Uterine smooth muscle cell (primary cell): ENCODE measurements at places on chromosomes 13 and 19. TPM values are rescaled to one million over a fixed set of nuclear protein-coding genes. Genes with fewer than 3 reads are reported as not detected.

The ZNF540 gene
- total RNA-seq = 0.11 and 0.50 TPM in 2 replicates

The ZNF486 gene
- 7.2 and 8.7 TPM in 2 replicates for total RNA-seq

The KLK2 gene
- total RNA-seq = 0.22 TPM in 1 of 2 replicates, not detected in the other

The FOXA3 gene
- total RNA-seq = not detected in 2 replicates

The NKPD1 gene
- total RNA-seq = 0.12 and 0.44 TPM in 2 replicates

The ZNF480 gene
- 4.5 and 6.0 TPM in 2 replicates for total RNA-seq

The RASL11A gene
- 12.9 and 18.8 TPM in 2 replicates for total RNA-seq

The OR7A5 gene
- total RNA-seq = not detected in 2 replicates

The PNMA8A gene
- total RNA-seq = 4.3 and 13.0 TPM in 2 replicates

The HIPK4 gene
- 0.33 TPM in 1 of 2 replicates, not detected in the other for total RNA-seq

The SIGLECL1 gene
- total RNA-seq = not detected in 2 replicates

The GPR12 gene
- not detected in 2 replicates for total RNA-seq

The GARIN5B gene
- total RNA-seq = not detected in 2 replicates

The KLK10 gene
- total RNA-seq = not detected in 2 replicates

The ZNF382 gene
- total RNA-seq = 6.8 and 9.6 TPM in 2 replicates

The TMEM255B gene
- total RNA-seq = 1.3 and 3.4 TPM in 2 replicates

The B9D2 gene
- 4.7 and 5.9 TPM in 2 replicates for total RNA-seq

The SULT2A1 gene
- not detected in 2 replicates for total RNA-seq

The ZNF441 gene
- total RNA-seq = 13.0 and 16.4 TPM in 2 replicates

The ZNF91 gene
- 11.3 and 18.6 TPM in 2 replicates for total RNA-seq

The C1QTNF9 gene
- under 0.01 TPM in 1 of 2 replicates, not detected in the other for total RNA-seq

The KIR2DL4 gene
- not detected in 2 replicates for total RNA-seq

The VAV1 gene
- total RNA-seq = not detected in 2 replicates

The S1PR4 gene
- under 0.01 TPM in 1 of 2 replicates, not detected in the other for total RNA-seq

The ARHGEF7 gene
- 45.4 and 49.7 TPM in 2 replicates for total RNA-seq

The FLT3 gene
- total RNA-seq = not detected in 2 replicates

The DCT gene
- under 0.01 and 0.12 TPM in 2 replicates for total RNA-seq

The ATP4A gene
- total RNA-seq = not detected in 2 replicates

The MAU2 gene
- total RNA-seq = 28.4 and 31.1 TPM in 2 replicates

The PABPC3 gene
- total RNA-seq = 0.11 and 0.37 TPM in 2 replicates

The RFPL4AL1 gene
- total RNA-seq = not detected in 2 replicates

The WDR88 gene
- total RNA-seq = not detected in 2 replicates

The ZNF628 gene
- total RNA-seq = 1.5 and 1.9 TPM in 2 replicates
